ENCODE measurements at places on chromosomes 11 and 22.
A peak's percentile ranks its signal among the peaks of the same experiment; 100 is the strongest.

- no peak for DNase-seq
Measured at GRCh38 chr11:36073411-36074203, 129.7 kb downstream of the LDLRAD3 start.

DNA sequence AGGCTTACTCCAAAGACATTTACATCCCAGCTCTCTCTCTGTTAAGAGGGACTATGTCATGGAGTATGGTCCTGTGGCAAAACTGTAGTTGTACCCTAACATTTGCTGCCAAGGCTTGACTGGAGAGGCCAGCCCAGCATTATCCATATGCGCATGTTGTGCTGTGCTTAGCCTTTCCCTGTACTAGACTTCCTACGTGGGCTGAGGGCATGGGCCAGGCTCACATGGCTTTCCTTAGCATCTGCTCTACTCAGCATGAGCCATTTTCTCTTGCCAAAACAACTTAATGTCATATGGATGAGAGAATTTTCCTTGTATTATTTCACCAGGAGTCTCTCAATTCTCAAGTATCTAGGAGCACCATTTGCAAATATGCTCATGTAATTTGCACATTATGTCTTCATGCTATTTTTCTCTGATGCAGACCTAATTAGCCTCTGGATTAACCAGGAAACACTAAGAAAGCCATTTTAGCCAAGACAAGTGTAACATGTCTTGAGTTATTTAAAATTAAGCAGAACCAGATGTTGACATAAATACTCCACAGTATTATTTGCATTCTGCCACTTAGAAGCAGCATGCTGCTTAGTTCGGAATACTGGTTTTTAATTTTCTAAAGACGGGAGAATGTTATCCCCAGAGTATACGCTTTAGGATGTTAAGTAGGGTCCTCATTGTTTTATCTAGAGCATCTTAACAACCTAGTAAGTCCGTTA lies 71.7 kb upstream of the FAR1 start:
- no peak for DNase-seq

GRCh38 chr11:46367244-46367915 lies 14.1 kb upstream of the MDK start:
- DNase-seq, result peak; percentile 73

DNA sequence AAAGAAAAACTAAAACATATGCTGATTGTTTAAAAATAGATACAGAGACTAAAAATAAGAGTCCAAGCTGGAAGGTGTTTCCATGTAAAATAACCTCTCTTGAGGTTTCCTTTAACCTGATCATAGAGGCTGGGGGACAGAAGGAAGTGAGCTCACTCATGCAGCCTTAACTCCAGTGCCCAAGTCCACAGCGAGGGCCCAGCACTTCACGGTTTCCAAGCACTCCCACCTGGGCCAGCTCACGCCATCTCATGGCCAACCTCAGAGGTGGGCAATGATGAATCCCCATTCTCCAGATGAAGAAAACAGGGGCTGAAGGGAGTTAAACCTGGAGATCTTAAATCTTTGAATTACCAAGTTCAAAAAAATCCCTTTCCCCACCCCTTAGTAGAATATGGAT lies 14.9 kb upstream of the TFIP11 start:
- DNase-seq, result no peak

- DNase-seq, result no peak
Measured at GRCh38 chr11:78265326-78265725, 76.6 kb downstream of the USP35 start.

DNA sequence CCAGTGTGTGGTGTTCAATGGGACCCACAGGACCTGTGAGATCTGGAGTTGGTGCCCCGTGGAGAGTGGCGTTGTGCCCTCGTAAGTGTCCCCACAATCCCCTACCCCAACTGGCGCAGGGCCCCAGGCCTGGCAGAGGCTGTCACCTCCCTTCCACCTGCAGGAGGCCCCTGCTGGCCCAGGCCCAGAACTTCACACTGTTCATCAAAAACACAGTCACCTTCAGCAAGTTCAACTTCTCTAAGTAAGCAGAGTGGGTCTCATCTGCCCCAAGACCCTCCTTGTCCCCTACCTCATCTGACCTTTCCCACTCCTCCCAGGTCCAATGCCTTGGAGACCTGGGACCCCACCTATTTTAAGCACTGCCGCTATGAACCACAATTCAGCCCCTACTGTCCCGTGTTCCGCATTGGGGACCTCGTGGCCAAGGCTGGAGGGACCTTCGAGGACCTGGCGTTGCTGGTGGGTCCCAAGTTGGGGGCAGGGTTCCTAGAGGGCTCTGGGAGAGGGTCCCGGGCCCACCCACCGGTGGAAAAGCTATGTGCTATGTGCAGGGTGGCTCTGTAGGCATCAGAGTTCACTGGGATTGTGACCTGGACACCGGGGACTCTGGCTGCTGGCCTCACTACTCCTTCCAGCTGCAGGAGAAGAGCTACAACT lies 8.1 kb downstream of the P2RX6 start:
- no peak for DNase-seq

- DNase-seq, result no peak
Measured at GRCh38 chr22:37731804-37732471, 35.1 kb downstream of the TRIOBP start.

DNA sequence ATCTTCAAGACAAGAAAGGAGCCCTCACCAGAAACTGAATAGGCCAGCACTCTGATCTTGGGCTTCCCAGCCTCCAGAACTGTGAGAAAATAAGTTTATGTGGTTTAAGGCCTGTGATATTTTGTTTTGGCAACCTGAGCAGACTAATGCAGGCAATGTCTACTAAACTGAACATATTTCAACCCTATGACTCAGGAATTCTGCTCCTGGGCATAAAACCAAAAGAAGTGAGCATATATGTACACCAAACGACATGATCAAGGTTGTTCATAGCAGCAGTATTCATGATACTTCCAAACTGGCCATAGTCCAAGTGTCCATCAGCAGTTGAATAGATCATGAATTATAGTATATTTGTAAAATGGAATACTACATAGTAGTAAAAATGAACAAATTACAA lies 29.0 kb downstream of the CSNK2A3 start:
- DNase-seq, result no peak

- no peak for DNase-seq
Measured at GRCh38 chr11:102108734-102109440, 1.4 kb upstream of the YAP1 start.

DNA sequence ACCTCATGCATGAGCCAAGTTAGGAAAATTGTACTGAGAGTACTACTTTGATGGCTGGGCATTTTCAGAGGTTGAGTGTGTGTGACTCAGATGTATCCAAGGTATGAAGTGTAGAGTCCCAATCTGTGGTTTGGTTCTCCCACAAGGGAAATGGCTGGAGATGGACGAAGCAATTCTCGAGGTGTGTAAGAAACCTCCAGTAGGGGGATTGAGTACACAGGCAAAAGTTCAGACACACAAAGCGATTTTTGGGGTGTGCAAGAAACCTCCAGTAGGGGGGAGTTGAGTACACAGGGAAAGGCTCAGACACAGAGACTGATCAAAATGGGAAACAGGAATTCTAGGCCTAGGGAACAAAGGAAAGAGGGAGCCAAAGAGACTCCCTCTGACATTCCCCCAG lies 1536.3 kb downstream of the FAM181B start:
- DNase-seq, result no peak

DNA sequence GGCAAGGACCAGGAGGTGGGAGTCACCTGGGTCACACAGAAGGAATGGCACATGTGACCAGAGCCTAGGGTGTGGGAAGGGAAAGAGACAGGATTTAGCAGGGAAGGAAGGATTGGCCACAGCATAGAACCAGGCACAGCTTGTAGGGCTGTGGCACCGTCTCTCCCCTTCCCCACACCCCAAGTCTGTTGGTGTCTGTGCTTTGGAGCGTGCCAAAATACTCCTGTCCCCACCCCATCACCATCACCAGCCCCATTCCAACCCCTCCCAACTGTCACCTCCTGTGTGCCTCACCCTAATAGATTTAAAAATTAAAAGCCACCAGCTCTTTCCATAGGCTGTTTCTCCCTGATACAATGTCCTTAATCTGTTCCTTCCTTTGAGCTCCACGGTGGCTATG lies 18.2 kb downstream of the SGSM1 start:
- DNase-seq, result no peak

DNA sequence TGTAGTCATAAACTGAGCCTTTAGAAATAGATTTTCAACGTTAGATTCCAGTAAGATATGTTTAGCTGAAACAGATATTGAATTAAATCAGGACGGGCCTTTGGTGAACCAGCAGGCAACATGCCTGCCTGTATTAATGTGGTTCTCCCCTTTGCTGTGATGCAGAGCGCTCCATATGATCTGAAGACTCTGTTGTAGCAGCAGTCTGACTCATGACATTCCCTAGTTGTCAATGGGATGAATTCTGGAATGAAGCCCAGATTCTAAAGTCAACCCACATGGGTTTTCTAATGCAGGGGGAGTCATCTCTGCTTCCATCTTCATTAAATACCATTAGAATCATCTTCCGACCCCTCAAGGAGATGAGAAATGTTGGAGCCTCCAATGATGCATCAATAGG lies 864.5 kb downstream of the NTM start:
- DNase-seq, result no peak

GRCh38 chr11:91703042-91703441 lies 521.6 kb upstream of the FAT3 start:
- no peak for DNase-seq

DNA sequence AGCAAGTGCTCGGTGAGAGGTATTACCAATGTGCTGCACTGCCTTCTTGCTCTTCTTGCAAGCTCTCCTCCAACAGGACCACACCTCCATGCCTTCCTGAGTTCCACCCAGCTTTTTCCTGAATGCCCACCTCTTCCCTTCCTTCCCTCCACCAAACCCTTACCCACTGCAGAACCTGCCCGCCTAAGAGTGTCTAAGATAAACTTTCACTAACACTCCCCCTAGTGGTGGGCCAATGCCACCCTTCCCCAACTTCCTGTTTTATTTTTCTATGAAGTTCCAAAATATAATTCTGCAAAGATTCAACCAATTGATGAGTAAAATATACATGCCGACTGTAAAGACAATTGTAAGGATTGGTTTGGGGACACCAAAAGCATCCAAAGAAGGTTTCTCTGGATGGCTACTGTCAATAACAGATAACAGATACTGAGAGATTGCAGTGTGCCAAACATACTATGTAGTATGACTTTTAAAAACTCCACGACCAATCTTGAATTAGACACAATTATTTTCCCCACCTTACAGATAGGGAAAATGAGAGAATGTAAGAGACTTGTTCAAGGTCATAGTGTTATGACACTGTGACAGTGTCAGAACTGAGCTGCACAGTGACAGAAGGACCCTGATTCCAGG lies 38.6 kb upstream of the BMAL1 start:
- peak; percentile 61 for DNase-seq

GRCh38 chr11:114062272-114062671 lies 2.8 kb downstream of the ZBTB16 start:
- DNase-seq, result no peak

DNA sequence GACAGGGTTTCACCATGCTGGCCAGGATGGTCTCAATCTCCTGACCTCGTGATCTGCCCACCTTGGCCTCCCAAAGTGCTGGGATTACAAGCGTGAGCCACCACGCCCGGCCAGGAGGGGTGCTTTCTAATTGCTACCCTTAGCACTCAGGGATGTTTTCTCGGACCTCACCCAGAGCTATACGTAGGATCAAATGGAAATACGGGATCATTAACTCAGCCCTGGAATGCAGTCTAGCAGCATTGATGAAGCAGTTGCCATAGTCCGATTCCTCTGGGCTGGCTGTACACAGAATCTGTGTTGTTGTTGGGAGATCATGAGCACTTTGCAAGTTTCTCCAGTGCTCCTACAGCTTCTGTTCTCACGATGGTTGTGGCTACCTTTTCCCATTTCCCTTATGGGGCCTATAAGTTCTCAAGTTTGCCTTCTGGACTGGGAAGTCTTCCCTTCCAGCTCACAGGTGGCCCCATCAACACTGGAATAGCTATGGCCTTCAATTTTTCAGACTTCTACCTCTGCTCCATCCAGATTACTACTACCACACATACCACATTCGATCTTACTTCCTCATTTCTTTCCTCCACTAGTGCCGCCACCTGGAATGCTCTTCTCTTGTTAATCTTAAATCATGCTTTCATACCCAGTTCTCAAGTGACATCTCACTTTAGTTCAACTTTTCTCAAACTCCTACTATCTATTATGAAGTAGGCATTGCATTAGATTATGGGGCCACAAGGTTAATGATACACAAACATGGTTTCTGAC lies 16.1 kb upstream of the PCF11 start:
- no peak for DNase-seq

DNA sequence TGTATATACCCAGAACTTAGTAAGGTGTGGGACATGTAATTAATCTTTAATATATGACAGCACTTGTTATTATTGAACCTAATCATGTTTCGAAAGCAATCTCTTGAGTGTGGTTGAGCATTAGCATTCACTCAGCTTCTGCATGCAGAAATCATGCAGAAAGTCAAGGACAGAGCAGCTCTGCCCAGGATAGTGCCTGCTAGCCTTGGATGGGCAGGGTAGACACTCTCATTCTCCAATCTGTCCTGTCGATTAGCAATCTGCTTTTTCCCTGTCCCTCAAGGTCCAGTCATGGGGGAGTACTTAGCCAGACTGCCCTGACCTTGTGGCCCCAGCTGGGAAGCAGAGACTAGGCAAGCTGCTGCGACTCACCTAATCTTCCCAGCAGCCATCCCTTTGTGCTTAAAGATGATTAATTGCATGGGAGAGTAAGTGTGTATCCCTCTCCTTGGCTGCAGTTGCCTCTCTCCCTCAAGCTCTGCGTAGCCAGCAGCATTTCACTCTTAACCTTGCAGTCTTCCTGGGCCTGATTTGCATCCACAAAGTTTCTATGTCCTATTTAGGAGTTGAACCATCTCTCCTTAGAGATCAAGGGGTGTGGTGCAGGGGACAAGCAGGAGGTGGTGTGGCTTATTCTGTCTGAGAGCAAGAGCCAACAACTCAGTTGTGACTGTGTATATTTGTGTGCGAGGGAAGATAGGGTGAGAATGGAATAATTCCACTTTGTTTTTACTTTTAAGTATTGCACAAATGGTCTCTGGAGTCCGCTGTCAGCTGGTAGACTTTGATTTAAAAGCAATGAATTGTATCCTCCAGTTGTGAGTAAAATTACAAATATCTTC lies 101.4 kb downstream of the FDX1 start:
- no peak for DNase-seq

DNA sequence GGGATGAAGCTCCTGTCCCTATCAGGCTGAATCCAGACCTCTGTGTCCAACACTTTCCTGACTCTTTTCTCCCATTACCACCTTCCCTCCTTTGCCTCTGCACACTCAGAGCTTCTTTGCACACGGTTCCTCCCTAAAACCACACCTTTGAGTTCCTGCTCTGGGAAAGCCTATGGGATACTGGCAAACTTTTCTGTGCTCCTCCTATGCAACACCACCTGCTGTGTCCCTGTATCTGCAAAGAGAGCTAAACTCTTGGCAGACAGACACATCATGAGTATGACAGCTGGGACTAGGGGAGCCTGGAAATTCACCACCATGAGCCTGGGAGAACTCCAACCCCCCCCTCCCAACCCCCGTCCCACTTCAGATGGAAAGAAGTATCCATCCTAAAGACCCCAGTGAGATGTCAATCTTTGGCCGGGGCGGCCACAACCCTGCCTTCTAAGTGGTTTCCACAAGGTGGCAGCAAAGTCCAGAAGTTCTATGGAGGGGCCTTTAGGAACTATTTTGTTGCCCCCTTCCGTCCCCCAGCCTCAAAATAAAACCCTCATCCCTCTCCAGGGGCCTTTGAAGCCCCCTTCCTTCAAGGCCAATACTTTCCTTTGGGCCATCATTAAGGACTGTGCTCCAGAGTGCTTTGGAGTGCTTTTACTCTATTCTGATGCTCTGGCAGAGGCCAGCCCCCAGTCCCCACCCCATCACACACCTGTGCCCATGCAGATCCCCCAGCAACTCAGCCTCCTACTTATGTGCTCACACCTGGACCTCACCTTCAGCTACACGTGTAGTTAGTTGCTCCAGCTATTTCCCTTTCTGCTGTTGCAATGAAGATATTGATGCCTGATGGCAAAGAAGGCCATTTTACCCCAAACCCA lies 19.4 kb downstream of the HTR3A start:
- peak; percentile 33 for DNase-seq
